ENCODE measurements at places on chromosomes 1 and 21.

DNA sequence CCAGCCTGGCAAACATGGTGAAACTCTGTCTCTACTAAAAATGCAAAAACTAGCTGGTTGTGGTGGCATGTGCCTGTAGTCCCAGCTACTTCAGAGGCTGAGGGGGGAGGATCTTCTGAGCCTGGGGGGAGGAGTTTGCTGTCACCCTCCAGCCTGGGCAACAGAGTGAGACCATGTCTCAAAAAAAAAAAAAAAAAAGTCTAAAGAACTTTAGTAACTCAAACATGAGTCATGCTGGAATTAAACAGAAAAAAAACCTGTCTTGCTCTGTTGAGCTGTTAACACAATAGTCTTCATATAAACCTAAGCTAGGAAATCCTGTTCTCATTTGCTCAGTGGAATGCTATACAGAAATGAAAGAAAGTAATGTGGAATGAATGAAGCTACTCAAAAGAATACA is 16.7 kb upstream of the DISP1 start:
- no peak for DNase-seq

- no peak for DNase-seq
Observed at GRCh38 chr1:203263496-203263895, 34.0 kb upstream of the CHIT1 start.

DNA sequence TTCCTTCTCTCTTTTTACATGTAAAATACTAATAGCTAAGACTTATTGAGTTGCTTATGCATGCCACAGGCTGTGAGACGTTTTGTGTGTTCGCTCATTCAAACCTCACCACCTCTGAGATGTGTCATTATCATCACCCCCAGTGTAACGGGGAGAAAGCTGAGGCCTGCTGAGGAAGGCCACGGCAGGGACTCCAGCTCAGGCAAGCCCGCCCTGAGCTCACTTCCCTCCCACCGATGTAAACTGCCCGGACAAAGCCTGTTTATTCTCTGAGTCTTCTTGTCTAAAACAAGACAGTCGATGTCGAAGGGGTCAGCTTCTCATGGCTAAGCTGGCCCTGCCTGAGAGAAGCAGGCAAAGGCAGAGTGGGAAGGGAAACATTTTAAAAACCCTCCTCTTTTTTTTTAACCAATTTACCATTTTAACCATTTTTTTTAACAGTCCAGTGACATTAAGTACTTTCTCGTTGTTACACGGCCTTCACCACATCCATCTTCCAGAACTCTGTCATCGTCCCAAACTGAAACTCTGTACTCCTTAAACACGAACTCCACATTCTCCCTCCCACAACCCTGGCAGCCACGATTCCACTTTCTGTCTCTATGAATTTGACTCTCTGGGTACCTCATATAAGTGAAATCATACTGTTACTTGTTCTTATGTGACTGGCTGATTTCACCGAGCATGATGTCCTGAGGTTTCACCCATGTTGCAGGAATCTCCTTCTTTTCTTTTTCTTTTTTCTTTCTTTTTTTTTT is 204.8 kb upstream of the GALNT2 start:
- no peak for DNase-seq

DNA sequence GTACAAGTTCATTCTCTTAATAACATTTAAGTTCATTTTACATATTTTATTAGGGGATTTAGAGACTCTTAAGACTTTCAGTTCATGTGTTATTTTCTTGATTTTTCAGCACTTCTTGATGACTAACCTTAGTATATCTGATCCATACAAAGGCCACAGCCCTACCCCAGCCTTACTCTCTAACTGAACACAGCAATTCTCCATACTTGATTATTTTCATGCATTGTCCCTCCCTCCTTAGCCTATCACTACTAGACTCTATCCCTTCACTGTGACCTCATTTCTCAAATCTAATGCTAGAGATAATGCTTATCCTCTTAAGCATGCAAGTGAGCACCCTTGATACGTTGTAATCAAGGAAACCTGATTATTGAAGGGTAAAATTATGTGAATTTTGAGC is 15.2 kb downstream of the PRKAA2 start:
- DNase-seq: no peak

DNA sequence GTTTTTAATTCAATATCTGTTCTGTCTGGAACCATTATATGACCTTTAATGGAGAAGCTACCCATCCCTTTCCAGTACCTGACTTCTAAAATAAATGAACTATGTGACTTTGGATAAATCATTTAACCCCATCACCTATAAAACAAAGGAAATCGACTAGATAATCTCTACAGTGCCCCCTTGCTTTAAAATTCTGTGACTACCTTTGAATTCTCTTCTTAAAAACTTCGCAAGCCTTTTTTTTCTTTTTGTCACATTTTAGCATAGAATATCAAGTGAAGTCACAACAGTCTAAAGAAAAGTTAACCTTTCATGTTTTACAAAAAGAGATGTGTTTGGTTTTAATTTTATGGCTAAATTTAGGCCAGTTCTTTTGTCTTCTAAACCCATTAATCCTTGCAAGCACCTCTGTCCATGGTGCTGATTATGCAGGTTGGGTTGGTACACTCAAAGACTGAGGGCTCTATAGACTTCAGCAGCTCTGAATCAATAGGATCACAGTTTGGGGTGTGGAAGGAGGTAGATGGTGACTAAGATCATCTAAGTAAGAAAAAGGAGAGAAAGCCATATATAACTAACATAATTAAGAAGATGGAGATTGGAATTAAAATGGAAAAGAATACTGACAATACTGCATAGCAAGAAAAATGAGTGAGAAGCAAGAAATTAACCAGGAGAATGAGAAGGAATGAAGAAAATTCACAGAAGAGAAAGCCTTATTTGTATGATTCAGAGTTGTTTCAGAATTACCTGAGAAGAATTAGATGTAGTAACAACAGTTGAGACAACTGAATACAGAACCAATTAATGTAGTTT is 59.2 kb downstream of the TBX15 start:
- no peak for DNase-seq

DNA sequence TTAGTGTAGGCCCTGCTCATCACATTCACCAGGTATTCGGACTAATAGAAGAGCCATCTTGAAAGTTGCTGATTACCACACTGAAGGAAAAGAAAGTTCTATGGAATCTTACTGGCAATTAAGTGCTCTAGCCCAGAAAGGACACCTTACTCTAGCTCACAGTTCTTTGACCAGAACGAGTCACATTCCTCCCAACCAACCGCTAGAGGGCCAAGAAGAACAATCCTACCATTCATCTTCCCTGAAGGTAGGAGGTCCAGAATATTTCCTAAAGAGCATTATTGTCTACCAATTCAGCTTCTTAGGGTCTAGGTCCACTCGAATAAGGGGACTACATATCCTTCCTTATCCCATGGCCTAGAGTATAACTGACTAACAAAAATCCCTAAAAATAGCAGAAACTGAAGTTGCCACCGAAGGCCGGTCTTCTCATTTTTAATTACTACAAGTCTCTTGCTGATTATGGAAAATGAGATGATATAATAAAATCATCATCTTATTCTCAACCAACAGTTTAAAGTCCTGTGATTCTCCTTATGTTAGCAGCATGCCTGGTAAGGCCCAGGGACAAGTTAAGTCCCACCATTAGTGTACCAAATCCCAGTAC is 2.7 kb upstream of the FMO1 start:
- DNase-seq: no peak

DNA sequence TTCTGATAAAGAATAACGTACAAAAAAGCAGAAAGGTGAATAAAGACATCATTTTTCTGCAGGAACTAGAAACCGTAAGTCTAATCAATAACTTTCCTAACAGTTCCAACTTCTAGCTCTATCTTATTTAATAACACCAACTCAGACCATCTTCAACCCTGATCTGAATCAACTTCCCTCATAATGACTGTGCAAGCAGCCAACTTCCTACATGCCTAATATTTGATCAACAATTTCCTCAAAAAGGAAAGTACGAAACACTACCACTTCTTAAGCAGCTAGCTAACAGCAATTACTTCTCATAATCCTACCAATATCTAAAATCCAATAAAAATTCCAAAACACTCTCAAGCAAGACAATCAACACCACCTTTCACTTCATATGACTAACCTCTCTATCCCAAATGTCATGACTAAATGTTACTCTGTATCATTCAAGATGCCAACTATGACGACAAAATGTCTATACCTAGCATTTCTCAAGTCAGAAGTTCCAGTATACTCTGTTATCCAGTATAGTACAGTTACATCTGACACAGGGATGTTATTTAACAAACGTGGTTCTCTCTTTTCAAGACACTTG is 1.7 kb downstream of the COP1 start:
- DNase-seq: no peak

DNA sequence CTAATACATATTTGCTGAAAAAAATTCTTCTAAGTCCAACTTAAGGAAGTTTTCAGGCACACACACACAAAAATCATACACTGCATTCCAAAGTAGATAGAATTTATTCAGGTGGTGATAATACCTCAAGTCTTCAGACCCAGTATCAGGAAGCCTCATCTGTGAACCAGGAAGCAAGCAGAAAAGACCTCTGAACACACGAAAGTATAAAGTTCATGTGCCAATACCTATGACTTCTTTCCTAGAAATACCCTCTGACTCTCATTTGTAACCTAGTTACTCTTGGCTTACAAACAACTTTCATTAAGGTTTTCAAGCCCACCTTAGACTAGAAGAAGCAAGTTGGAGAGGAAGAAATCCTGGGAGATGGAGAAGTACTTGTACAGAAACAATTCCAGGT is 35.7 kb upstream of the IFNLR1 start:
- DNase-seq: no peak

DNA sequence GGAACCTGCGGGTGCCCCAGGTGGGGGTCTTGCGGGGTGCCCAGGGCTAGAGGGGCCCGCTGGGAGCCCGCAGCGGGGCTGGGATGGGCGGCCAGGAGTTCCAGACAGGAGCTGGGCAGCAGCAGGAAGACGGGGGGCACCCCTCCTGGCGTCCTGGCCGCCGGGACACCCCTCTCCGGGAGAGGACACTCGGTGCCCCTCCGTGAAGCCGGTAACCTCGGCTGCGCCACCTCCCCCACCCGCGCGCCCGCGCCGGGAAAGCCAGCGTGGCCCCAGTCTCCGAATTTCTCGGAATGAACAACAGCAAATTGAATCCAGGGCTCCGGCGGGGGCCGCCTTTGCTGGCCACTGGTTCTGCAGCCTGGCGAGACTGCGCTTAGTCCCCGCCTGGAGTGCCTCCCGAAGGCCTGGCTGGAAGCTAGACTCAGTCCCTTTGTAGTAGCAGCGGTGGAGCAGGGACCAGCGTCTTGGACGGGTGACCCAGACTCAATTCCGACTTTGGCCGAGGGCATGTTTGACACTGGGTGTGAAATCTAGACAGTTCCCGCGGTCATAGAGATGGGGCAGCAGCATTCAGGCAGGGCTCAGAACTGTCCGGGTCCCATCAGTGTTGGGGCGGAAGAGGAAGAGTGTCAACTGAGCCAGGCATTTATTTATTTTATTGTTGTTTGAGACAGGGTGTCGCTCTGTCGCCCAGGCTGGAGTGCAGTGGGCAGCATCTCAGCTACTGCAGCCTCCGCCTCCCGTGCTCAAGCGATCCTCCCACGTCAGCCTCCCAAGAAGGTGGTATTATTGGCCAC is 773 bp downstream of the IFNGR2 start:
- peak; percentile 84 for DNase-seq

- no peak for DNase-seq
Observed at GRCh38 chr1:183566026-183566425, 24.2 kb downstream of the NCF2 start.

DNA sequence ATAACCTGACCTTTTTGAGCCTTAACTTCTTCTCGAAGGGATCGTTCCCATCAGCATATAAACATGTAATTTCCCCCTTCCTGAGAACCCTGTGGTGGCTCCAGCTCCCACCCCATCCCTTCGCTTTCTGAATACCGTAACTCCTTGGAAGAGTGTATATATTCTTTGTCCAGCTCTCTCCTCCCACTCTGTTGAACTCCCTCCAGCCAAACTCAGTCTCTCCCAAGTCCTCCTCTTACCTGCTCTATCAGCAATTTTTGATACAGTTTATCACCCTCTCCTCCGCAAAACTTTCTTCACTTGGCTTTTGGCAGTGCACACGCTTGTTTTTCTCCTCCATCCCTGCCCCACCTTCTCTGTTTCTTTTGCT is 109.9 kb upstream of the SLC25A33 start:
- DNase-seq: no peak

DNA sequence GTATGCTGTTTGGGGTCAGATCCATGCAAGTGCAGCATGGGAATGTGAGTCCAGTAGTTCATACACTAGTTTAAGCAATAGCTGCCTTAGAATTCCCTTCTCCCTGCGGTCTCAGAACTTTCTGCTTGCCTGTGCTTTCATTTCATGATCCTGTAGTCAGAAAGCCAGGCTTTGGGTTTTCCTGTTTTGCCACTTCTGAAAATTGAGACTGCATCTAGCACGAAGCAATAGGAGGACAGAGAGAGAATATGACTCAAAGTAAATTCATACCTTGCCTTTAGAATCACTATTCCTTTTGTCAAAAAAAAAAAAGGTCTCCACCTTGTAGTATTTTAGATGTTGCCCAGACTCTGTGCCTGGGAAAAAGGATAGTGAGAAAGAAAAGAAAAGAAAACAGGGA is 161.2 kb upstream of the SNX7 start:
- no peak for DNase-seq

- no peak for DNase-seq
Observed at GRCh38 chr1:116122955-116123757, 12.0 kb downstream of the MAB21L3 start.

DNA sequence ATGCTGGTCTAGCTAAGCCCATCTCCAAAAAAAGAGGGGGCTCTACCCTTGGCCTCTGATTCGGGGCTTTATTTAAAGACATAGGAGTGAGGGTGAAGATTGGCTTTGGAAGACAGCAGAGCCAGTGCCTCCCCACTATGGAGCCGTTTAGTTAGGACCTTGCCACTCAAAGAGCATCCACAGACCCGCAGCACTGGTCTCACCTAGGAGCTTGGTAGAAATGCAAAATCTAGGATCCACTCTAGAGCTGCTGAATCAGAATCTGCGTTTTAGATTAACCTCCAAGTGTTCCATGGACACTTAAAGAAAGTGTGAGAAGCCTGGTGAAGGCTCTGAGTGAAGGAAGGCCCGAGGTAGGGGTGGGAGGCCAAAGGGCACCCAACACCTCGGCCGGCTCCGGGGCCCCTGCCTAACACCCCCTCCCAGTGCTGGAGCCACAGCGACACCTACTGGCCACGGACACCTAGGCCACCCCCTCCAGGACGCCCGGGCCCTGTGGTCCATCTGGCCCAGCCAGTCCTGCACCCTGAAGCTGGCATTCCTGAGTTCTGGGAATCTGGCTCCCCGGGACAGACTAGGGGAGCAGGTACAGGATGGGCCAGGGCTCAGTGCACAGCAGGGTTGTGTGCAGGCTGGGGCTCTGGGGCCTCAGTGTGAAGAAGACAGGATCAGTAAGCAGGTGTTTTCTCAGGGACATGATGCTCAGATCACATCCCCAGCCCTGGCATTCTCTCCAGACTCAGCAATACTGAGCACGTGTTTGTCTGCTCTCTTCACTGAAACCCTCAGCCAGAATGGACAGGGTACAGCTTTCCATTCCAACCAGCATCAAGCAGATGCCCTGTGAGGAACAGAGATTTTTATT is 79.2 kb downstream of the TMEM53 start:
- peak; percentile 75 for DNase-seq

DNA sequence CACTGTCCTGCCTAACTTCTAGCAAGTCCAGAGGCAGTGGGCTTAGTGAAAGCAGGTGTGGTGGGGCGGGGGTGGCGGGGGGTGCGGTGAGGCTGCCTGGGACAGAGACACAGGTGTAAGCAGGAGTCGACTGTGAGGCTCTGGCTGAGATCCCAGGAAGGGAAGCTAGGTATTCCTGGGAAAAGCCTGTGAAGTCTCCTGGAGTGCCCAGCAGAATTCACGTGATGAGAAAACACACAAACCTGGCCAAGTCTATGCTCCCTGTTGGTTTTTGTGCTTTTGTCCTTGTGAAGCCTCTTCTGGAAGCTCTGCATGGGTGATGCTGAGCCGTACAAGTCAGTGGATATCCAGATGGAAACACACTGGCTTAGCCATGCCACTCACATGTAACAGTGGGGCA is 5.3 kb downstream of the GALNT2 start:
- DNase-seq: no peak

Data from right kidney (tissue), 9 donors.